Upper lobe of left lung (tissue), 6 donors: ENCODE measurements at places on chromosomes 11 and 22. TPM values are rescaled to one million over a fixed set of nuclear protein-coding genes. Genes with fewer than 3 reads are reported as not detected.

The SCN3B gene
- 2.7 TPM for total RNA-seq

The PGM2L1 gene
- total RNA-seq: 1.0 TPM

GRCh38 chr22:35726933-35727332 is 9.3 kb downstream of the APOL5 start:
- DNase-seq: no peak

DNA sequence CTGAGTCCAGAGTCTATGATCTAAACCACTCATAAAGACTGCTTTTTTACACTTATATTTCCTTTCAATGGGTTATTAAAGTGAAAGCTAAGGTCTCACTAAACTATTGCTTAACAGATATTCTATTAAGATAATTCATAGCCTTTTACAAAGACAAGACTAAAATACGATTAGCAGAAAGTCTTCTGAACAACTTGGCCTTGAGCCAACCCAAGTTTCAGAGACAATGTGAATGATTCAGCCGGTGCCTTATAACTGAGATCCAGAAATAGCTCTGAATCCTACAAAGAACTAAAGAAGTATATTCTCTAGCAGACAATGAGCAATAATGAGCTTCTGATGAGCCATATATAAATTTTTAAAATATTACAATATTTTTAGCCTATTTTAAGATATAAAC is 41.5 kb upstream of the CARD18 start:
- no peak for DNase-seq

DNA sequence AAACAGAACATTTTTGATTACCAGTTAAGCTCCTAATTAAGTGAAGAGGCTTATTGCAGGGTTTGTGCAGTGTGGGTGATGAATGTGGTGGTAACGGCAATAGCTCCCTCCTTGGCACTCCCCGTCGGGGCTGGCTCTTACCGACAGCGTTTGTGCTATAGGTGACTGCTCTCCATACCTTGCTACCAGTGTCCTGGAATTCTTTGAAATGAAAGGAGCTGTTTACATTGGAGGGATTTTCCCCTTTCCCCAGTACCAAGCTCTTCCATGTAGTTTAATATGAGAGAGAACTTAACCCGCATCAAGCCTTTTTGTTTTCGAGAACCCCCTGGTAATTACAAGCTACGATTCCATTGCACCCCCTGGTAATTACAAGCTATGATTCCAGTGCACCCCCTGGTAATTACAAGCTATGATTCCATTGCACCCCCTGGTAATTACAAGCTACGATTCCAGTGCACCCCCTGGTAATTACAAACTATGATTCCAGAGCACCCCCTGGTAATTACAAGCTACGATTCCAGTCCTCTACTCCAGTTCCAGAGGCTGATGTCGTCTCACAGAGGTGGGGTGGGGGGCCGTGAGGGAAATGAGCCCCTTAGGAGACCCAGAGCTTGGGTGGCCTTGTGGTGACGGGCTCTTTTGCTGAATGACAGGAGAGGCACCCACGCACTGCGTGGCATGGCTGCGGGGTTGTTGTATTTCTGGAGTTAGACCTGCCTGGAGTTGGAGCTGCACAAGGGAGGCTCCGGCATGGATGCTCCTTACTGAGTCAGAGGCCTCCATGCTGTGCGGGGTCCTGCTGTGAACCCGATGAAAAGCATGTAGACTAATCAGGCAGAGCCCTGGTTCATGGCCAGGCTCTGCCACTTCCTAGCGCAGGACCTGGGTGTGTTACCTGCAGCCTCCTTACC is 205.3 kb downstream of the TBC1D22A start:
- DNase-seq: no peak
